ENCODE measurements at places on chromosomes 7 and 10.

- no peak for DNase-seq
Observed at GRCh38 chr7:128869138-128869943, 6.7 kb downstream of the ATP6V1F start.

DNA sequence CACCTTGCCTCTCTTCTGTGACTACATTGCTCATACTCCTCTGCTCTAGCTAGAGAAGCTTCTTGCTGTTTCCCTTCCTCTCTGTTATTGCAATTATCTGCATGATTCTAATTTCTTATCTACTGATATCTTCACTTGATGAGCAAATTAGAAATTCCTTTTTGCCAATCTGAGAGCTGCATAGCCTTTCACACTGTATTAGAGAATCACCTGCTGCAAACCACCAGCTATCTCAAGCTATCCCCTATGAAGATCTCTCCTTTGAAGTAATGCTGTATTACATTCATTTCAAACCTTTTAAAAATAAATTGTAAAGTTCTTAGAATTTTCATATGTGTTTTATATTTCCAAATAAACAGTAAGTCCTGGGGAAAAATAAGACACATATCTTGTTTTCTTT, 89.0 kb upstream of the ZNF804B start:
- no peak for DNase-seq

DNA sequence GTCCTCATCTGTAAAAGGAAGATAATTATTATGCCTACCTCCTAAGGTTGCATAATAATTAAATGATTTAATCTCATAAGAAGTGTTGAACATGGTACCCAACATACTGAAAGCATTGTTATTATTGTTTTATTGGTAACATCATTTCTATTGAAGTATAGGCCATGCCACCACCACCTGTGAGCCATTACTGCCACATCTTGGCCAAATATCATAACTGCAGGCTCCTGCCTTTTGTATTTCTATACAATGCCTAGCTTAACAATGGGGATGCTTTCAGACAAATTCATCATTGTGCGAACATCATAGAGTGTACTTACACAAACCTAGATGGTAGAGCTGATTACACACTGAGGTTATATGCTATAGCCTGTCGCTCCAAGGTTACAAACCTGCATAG, 61.1 kb upstream of the NPSR1 start:
- no peak for DNase-seq

DNA sequence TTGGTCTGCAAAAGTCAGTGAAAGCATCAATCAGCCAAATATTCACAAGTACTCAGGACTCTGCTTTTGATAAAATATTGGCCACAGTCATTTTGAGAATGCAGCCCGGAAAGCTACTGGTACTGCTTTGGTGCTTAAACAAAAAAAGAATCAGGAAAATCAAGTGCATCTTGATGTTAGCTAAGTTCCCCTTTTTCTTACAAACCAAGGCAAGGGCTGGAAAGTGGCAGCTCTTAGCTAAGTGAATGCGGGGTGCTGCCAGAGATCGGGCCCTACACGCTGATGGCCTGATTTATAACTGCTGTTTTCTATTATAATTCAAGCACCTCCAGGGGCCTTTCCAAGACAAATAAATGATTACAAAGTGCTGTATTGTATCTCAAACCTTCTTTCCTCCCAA, 136.8 kb upstream of the MGMT start:
- DNase-seq: no peak

- no peak for DNase-seq
Observed at GRCh38 chr7:5630670-5631069, 150.8 kb downstream of the RNF216 start.

GRCh38 chr7:12926206-12926605, 238.8 kb downstream of the ARL4A start:
- DNase-seq: no peak

DNA sequence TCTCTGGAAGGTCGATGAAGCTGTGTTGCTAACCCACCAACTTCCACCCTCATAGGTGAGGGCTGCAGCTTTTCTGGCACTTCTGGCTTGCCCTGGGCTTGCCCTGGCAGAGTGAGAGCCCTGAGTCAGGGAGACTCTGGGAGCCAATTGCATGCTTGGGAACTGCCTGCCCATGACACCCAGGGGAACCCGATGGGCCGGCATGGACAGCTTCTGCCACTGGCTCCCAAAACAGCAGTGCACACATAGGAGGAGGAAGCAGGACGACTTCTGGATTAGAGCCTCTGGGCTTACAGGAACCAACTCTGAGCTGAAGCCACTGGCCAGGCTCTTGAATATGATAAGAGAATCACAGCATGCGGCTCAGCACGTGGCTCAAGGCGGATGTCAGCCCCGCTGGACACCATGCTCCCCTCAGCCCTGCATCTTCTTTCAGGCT, 135.2 kb upstream of the UNC5B start:
- no peak for DNase-seq

- DNase-seq: no peak
Observed at GRCh38 chr10:24035761-24036160, 173.2 kb upstream of the KIAA1217 start.

- no peak for DNase-seq
Observed at GRCh38 chr7:7793921-7794320, 75.5 kb upstream of the RPA3 start.

- DNase-seq: no peak
Observed at GRCh38 chr7:41174521-41174920, 528.4 kb downstream of the INHBA start.

- DNase-seq: no peak
Observed at GRCh38 chr7:156475666-156476065, 164.9 kb upstream of the RNF32 start.

- no peak for DNase-seq
Observed at GRCh38 chr10:70668454-70668970, 3.8 kb upstream of the ADAMTS14 start.

GRCh38 chr10:110642204-110643034, 1.7 kb upstream of the RBM20 start:
- DNase-seq: no peak

- DNase-seq: no peak
Observed at GRCh38 chr7:127667759-127668530, 16.0 kb downstream of the SND1 start.

GRCh38 chr10:79159141-79159651, 90.4 kb downstream of the ZMIZ1 start:
- DNase-seq: peak; percentile 67

- DNase-seq: no peak
Observed at GRCh38 chr10:70884741-70885140, 3.6 kb downstream of the PCBD1 start.

GRCh38 chr10:69501657-69502056, 50.4 kb downstream of the TSPAN15 start:
- DNase-seq: no peak

GRCh38 chr10:7559386-7559785, 107.4 kb downstream of the ITIH5 start:
- no peak for DNase-seq

GRCh38 chr7:31873816-31874597, 187.0 kb downstream of the PPP1R17 start:
- no peak for DNase-seq

GRCh38 chr7:131327049-131327625, 539 bp upstream of the MKLN1 start:
- DNase-seq: peak; percentile 42

DNA sequence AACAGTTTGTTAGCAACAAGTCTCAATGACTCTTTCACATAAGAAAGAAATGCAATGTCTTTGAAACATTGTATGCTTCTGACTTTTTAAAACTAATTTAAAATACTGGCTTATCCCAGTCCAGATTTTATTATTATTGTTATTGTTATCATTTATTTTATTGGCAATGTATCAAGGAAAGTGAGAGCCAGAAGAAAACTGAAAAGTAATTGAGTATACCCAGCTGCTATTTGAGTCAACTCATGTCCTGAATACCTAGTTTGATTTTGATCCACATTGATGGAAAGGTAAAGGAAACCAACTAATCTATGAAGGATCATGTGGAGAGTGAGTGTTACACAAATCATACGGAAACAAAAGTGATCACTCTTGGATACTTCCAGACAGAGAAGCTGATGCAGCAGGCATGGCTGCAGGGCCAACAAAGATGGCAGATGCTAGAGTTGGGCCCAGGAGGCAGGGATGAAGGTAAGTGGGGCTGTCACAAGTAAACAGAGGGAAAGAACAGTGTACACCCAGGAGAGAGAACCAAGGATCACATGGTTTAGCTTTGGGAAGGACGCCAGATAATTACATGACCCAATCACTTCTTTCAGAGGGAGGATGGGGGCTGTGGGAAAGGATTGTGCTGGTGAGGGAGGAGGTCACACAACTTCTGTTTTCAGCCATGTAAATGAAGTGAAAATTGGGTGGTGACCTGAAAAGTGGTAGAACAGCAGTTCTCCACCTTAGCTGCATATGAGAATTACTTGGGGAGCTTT, 179.2 kb upstream of the NAMPT start:
- DNase-seq: no peak

DNA sequence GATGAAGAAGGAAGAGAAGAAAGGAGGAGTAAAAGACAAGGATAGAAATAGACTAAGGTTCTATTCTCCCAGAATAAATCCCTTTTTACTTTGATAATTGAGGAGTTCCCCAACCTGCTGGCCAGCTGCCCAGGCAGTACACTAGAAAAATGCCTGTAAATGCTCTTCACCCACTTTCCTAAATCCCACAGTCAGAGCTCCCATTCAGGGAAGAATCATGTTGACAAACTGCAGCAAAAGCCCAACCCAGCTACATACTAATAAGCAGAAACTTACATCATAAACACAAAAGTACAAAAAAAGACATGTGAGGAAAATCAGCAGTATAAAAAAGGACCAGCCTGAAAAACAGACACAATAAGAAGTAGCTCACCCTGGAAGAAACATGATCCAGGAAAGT, 15.8 kb upstream of the KDM7A start:
- DNase-seq: no peak

DNA sequence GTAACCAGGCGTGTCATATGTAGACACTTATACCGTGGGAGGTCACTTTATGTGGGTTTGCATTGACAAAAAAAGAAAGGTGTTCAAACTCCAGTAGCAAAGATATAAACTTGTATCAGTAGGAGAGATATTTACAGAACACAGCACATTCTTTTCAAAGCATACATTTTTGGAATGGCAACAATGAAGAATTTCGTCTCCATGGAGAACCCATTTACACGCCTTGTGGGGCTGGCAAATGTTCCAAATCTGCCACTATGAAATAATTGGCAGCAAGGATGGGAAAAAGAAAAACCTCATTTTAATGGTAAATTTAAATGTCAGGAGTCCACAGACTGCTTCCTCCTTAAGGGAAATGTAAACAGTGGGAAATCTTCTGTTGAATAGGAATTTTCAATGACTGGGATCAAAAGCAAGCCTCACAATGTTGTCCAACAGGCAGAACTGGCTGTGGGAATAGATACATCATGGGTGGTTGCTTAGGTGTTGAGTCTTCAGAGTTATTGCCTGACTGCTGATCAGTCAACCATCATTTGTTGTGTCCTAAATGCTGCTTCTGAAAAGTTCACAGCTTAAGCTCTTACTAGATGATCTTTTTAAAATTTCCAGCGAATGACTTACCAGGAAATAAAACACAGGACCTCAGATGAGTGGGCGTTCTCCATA, 256.6 kb upstream of the SEMA3C start:
- DNase-seq: no peak

DNA sequence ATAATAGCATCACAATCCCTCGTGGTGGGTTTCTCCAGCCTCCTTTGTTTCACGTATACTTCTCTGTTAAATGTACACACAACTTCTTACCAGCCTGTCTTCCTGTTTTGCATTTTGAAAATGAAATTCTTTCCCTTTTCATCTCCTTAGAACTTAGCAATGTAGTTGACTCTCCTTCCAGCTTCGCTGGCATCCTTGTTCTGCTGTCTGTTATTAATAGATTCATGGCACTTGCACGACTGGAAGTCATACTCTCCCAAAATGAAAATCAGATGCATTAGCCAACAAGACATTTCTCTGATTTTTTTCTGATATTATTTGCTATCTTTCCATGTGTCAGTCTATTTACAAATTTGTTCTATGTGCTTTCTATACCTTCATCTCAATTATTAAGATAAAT, 3.0 kb upstream of the CREB3L2 start:
- no peak for DNase-seq

- no peak for DNase-seq
Observed at GRCh38 chr10:118564652-118565051, 30.8 kb downstream of the PRLHR start.

GRCh38 chr10:63866075-63866746, 345.0 kb downstream of the REEP3 start:
- peak; percentile 6 for DNase-seq

- no peak for DNase-seq
Observed at GRCh38 chr10:126204320-126204719, 184.0 kb downstream of the ADAM12 start.

DNA sequence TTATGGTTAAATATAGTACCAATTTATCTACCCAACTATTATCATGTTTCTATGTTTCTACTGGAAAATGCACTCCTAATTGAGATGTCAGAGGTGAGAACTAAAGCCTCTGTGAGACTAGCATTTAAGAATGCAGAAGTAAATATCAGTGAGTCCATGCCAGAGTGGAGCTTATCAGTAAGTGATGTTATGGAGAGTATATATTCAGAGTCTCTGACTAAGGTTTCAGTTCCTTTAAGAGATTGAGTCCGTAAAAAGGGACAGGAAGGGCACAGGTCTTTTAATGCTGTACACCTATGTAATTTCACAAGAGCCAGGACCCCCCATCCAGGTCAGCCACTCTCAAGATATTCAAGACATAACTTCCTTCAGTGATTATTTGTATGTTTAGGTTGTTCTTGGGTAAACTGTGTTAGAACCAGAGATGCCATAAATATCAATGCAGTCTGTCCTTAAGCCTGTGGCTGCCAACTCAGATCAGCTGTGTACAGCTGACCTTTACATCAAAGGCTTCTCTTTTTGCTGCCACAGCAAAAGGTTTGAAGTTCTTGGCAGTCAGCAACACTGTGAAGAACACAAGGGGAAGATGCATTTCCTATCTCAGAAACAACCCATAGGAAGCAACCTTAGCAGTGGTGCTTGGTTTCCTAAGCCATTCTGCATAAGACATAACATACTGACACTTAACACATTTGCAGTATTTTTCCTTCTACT, 244.8 kb downstream of the BICC1 start:
- DNase-seq: no peak

GRCh38 chr10:123904834-123905409, 13.3 kb upstream of the CPXM2 start:
- no peak for DNase-seq

- no peak for DNase-seq
Observed at GRCh38 chr10:75229971-75230370, 5.8 kb downstream of the COMTD1 start.

DNA sequence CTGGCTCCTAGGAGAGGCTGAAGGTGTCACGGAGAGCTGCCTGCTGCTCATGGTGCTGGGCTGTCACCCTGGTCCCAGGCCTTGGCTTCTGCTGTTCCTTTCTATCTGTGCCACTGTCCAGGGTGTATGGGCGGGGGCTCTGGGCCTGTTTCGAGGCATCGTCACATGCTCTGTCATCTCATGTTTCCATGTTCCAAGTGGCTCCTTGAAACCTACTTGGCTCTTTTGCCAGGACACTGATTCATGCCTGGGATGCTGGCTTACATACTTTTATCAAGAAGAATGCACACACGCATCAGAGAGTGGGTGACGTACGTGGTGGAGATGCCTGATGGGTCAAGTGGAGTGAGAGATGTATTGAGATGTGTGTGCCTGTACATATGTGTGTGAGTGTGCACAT, 50.9 kb downstream of the ADCY1 start:
- no peak for DNase-seq
